Activated T-helper 2 cell treated with anti-CD3 and anti-CD28 coated beads, Interferon-gamma antibody, Interleukin-2, Interleukin-4, amounts not matched to agents 10 μg/mL and 5 μg/mL and 100 μg/mL, durations not matched to agents 14 hours and 24 hours and 36 hours (primary cell): ENCODE measurements at places on chromosomes 5 and 9.

- DNase-seq: no peak
Observed at GRCh38 chr9:114400219-114400618, 12.4 kb upstream of the AKNA start.

- DNase-seq: no peak
Observed at GRCh38 chr9:33818847-33819500, 2.0 kb downstream of the UBE2R2 start.

DNA sequence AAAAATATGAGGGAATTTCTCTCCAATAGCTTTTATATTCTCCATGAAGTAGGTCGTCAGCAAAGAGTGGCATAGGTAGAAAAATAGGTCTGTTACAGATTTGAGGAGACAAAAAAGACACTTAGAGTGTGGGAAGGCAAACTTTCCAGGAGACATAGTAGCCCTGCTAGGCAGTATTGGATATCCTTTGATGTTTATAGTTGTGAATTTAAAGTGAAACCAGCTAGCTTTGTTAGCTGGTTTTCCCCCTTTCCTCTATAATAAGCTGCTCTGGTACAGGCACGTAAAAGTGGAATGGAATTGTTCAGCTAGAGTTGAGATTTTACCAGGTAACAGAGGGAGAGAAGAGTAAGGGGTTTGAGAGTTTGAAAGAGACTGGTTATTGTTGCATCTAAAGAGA, 17.1 kb upstream of the APC start:
- DNase-seq: no peak

- no peak for DNase-seq
Observed at GRCh38 chr5:161676103-161676502, 9.4 kb upstream of the GABRA6 start.

- DNase-seq: no peak
Observed at GRCh38 chr5:125847561-125847960, 575.6 kb upstream of the GRAMD2B start.

DNA sequence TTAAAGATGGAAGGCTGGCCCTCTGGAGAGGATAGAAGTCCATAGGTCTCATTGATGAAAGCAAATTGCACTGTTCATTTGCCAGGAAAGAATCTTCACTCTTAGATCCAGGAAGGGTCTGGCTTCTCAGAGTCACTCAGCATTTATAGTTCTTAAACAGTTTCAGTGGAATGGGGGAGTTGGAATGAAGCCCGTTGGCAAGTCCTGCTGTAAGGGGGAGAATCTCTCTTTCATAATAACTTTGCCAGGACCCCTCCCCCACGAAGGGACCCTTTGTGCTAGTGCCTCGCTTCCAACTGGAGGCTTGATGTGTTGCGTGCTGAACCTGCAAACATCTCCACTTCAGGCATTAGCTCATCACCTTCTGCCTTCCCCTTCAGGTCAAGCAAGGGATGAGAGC, 57.1 kb downstream of the ENTREP1 start:
- DNase-seq: no peak

DNA sequence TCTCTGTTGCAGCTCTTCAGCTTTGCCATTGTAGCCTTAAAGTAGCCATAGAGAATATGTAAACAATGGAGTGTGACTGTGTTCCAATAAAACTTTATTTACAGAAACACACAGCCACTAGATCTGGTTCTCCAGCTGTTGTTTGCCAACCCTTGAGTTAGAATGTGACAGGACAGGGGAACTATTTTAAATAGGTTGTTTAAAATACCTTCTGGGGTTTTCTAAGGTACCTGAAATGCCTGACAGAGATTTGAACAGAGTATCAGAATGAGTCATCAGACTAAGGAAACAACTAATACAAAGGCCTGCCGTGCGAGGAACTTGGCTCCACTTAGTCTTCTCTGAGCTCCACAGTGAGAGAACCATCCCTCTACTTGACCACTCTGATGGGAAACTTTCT, 85.4 kb downstream of the HSD17B4 start:
- no peak for DNase-seq

GRCh38 chr9:92686954-92687353, 17.0 kb upstream of the IPPK start:
- no peak for DNase-seq

DNA sequence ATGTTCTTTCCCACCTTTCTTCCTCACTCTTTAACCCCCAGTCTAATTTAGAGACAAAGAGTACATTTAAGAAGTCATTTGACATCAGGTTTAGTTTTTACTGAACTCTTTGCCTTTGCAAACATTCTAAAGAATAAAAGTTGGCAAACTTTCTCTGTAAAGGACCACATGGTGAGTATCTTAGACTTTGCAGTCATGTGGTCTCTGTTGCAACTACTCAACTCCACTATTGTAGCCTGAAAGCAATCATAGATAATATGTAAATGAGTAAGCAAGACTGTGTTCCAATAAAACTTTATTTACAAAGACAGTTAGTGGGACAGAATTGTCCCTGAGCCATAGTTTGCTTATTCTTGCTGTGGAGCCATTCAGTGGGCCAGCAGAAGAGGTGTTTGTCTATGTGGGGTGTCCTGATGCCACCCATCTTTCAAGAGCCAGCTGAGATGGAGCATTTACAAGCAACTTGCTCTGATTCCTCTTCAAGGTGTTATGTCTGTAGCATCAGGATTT, 25.4 kb downstream of the ABLIM3 start:
- DNase-seq: no peak

DNA sequence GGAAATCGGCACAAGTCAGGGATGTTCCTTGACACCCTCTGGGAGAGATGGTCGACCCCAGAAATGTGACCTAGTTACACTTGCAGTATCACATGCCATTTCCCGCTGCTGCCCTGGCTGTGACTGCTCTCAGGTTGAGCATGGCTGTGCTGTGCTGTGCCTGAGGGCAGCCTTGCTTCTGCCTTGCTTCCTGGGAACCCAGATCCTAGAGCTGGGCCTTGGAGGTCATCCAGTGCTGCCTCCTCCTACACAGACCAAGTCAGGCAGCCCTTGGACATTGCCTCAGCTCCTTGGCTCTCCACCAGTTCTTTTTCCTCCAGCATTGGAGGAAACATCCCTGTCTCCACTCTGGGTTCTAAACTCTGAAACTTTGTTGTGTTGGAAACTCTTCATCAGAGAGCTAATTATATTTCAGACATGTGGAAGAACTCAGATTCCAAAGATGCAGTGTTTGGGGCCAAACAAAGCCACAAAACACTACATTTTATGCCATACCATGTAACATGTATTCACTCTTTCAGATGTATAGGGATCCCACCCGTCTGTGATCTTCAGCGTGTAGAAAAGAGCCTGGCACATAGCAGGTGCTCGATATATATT, 6.1 kb downstream of the MAMDC2 start:
- no peak for DNase-seq

DNA sequence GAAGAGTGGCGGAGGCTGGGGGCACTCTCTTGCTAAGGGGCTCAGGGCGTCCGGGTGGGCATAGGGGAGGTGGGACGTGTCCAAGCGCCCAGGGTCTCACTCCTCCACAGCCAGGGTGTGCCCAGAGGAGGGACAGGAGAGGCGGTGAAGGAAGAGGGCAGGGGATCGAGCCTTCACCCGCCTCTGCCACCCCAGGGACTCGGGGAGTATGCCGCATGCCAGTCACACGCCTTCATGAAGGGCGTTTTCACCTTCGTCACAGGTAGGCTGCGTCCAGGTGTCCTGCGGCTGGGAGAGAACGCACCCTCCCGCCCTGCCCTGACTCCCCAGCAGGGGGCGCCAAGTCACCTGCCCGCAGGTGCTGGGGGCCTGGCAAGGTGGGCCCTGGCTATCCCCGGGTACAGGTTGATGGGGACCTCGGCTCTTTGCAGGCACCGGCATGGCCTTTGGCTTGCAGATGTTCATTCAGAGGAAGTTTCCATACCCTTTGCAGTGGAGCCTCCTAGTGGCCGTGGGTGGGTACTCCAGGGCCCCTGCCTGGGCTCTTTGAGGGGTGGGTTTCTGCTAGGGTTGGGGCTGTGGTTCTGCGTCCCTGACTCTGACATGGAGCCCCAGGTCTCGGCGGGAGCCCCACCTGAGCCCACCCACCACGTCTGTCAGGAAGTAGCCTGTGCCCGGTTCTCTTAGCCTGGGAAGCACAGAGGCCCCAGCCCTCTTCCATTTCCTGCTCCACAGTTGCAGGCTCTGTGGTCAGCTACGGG, 552 bp downstream of the TMEM141 start:
- DNase-seq: peak; percentile 60

- peak; percentile 31 for DNase-seq
Observed at GRCh38 chr5:180618829-180619562, 27.7 kb upstream of the SCGB3A1 start.

DNA sequence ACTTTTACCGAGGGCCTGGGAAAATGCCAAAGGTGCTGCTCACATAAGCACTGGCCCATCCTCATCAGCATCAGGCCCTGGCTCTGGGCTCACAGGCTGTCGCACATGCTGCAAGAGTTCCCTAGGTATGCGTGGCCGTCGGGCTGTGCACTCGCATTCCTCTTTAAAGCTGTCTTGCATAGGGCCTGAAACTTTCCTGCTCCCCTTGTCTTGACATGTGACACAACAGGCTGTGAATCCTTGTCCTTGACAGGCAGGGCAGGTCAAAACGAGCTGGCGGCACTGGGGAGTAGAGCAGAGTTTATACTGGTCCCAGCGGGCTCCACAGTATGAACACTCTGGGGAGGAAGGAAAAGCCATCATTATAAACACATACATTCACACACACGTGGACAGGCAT, 30.7 kb downstream of the TSTD2 start:
- DNase-seq: no peak

DNA sequence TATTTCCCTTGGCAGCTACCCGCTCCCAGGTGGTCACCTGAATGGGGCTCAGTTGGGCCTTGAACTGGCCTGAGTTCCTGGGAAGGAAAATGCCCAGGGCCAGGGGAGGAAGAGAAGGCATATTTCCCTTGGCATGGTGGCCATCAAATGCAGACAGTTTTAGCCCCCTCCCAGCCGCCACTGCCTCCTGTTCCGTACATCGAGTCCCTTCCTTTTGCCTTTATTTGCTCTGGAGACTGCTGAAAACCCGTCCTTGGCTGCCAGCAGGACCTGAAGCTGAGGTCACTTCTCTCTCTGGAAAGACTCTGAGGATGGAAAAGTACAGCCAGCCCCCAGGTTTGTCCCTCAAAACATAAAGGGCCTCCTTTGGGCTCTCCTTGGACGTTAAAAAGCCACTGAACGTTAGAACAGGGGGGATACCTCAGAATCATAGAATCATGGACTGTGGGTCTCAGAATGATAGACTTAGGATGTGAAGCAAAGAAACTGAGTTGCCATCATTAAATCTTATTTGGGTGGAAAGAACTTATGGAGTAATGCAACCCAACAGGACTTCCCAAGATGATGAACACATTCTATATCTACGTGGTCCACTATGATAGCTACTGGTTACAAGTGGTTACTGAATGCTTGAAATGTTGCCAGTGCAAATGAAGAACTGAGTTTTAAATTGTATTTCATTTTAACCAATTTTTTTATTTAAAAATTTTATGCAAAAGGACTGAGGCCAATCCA, 7.1 kb downstream of the SPARC start:
- DNase-seq: no peak

GRCh38 chr5:180399401-180400215, 46.5 kb upstream of the GFPT2 start:
- no peak for DNase-seq

DNA sequence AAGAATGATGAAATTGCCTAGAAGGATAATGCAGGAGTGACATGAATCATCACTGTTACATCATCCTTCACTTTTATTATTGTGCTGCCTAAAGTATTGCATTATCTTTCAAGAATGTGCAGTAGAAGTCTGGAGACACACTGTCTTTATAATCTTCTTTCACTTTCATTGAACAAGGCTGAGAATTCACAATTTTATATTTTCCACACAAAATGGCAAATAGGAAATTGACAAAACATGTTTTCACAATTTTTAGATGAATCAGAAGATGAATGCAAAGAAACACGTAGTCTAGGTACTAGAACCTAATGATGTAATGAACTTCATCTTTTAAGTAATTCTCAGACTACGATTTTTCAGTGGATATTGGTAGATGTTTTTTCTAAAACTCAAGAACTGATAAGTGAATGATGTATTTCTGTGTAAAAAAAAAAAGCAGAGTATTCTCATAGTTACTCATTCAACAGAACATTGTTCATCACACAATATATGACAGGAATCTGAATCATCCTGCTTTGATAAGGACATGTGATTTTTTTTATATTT, 131.5 kb upstream of the GRHPR start:
- no peak for DNase-seq

- no peak for DNase-seq
Observed at GRCh38 chr5:164597293-164597900, 1092.0 kb downstream of the MAT2B start.

DNA sequence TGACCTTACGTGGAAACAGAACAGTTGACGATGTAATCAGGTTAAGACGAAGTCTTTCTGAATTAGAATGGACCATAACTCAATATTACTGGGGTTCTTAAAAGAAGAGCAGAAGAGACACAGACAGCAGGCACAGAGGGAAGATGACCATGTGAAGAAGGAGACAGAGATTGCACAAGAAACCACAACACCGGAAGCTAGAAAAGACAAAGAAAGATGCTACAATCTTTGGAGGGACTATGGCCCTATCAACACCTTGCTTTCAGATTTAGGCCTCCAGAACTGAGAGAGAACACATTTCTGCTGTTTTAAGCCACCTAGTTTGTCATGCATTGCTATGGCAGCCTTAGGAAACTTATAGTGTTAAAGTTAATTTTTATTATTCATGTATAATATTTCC, 27.1 kb downstream of the CDH9 start:
- no peak for DNase-seq

DNA sequence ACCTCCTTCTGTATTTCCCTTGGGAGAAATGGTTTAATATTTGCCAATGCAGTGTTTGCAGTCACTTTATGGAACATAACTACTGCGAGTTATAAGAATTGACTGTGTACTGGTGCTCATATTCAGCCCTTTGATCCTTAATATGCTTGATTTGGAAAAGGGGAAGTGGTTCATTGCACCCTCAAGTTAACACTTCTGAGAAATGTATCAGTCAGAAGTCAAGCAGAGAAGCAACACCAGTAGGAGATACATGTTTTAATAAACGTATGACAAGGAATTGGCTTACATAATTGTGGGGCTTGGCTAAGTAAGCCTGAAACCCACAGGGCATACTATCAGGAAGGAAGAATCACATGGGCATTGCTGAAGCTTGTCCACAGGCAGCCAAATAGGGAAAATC, 131.0 kb upstream of the SPRY4 start:
- no peak for DNase-seq

GRCh38 chr5:62596096-62596495, 17.5 kb downstream of the LRRC70 start:
- DNase-seq: no peak

GRCh38 chr9:128411364-128412119, 9.1 kb upstream of the CERCAM start:
- no peak for DNase-seq

GRCh38 chr5:139669662-139670368, 21.7 kb downstream of the CXXC5 start:
- no peak for DNase-seq

GRCh38 chr9:113166039-113166438, 15.2 kb downstream of the SLC31A2 start:
- no peak for DNase-seq

GRCh38 chr5:57532513-57533497, 50.2 kb upstream of the ACTBL2 start:
- DNase-seq: no peak
